Bronchial smooth muscle cell (primary cell): ENCODE measurements at places on chromosomes 16 and 17. TPM values are rescaled to one million over a fixed set of nuclear protein-coding genes. Genes with fewer than 3 reads are reported as not detected.

Gene ITGAD
- not detected in 2 replicates for total RNA-seq

Gene TMC8
- total RNA-seq, result not detected in 2 replicates

Gene ITGA2B
- 0.16 and 0.60 TPM in 2 replicates for total RNA-seq

Gene UTS2R
- not detected in 2 replicates for total RNA-seq

Gene FADS6
- total RNA-seq, result not detected in 2 replicates

Gene CDK10
- total RNA-seq, result 28.9 and 34.5 TPM in 2 replicates

Gene CD7
- 0.43 TPM in 1 of 2 replicates, not detected in the other for total RNA-seq

Gene SLC9A5
- 1.1 and 2.2 TPM in 2 replicates for total RNA-seq

Gene BRIP1
- 1.7 and 2.0 TPM in 2 replicates for total RNA-seq
